ENCODE measurements at places on chromosomes 11 and 22.

DNA sequence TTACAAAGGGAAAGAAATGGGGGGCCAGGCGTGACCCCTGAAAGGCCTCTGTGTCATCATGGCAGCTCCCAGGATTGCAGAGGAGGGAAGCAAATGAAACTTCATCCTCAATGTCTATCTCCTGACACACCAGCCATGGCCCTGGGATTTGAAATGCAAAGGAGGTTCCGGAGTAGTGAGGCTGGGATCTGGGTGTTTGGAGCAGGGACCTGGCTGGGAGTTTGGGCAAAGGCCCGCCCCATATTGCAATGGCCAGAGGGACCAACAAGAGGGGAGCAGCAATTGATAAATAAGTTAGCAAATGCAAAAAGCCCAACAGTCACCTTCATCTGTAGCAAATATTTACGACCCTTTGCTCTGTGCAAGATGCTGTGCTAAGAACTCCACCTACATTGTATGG lies 77.7 kb upstream of the CCND1 start:
- no peak for DNase-seq

GRCh38 chr11:70397983-70398833 lies at the start of gene CTTN:
Gene CTTN (plus strand): TSS chr11:70398529. CDS start chr11:70407298, 8,769 bp downstream.
- peak; percentile 81 for DNase-seq

DNA sequence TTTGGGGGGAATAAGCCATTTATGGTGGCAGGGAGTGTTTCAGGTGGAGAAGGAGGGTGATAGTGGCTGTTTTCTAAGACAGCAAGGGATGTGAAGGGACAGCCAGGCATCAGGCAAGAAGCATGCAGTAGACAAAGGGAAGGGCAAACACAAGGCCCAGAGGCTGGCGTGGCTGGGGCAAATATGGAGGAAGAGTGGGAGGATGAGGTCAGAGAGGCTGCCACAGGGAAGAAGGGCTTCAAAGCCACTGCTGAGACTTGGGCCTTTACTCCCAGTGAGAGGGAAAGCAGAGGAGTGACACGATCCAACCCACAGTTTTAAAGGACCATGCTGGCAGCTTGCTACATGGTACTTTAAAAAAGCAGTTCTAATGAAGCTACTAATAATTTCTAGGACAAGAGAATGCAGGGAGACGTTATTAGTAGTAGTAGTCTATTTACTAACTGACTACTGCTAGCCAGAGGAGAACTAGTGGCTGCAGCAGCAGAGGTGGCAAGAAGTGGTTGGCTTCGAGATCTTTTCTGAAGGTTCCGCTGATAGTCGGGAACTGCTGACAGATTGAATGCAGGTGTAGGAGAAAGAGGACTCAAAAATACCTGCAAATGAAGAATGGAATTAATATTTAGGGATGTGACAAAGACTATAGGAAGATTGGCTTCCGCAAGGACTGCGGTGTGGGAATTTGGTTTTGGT lies 13.7 kb downstream of the KMT5B start:
- no peak for DNase-seq

DNA sequence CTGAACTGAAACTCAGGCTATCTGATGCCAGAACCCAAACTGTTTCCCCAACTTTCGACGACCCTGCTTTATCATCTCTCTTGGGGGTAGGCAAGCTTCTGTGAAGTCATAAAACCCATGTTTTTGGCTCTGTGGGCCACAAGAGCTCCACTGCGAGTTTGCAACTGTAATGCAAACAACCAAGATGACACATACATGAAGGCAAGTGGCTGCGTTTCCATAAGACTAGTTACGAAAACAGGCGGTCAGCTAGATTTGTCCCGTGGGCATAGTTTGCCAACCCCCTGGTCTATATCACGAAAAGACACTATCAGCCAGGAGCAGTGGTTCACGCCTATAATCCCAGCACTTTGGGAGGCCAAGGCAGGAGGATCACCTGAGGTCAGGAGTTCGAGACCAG lies 37.5 kb downstream of the TPST2 start:
- DNase-seq, result no peak

- peak; percentile 11 for DNase-seq
Measured at GRCh38 chr11:73465871-73466270, 89.7 kb downstream of the RELT start.

DNA sequence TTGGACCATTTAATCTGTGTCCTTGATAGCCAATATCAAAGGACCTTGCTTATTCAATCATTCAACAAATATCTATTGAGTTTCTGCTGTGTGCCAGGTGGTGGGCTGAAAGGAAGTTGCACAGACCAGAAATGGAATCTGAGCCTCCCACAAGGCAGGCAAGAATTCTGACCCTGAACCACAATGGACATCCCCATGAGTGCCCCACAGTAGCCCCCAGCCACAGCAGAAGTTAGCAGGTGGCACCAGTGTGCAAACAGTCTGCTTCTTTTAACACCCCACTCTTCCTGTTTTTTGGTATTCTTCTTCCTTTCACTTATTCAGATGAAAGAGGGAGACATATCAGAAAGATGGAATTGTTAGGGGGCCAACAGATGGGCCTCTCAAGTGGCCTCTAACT lies 12.2 kb upstream of the SERPING1 start:
- DNase-seq, result no peak

- no peak for DNase-seq
Measured at GRCh38 chr11:113015098-113015455, 53.9 kb downstream of the NCAM1 start.

GRCh38 chr11:112623057-112623456 lies 338.2 kb upstream of the NCAM1 start:
- no peak for DNase-seq

DNA sequence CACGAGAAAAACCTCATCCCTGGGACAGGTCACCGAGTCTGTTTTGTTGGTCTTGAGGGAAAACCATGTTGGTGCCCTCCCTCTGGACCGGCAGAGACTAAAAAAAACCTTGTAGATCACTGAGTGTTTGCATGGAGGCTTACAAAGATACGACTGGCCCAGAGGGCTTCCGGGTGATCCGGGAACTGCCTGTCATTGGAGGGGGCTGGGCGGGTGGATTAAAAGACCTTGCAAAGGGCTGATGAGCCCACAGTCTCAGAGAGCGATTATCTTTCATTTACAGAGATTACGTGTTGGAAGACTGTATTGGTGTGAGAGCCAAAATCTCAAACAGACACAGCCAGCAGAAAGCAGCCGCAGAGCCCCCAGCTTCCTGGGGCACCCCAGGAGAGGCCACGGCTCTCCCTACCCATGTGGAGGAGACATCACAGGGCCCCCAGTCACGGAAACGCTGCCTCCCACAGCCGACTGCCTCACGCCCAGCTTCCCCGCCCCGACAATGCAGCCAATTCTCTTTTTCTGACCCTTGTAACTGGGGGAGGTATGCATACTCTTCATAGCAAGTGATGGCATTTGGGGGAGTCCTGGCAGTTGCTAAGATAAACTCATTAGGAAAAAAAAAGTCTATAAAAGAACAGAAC lies 426.4 kb downstream of the CTTN start:
- DNase-seq, result no peak

GRCh38 chr11:33622186-33622585 lies 78.4 kb downstream of the C11orf91 start:
- DNase-seq, result peak; percentile 54

DNA sequence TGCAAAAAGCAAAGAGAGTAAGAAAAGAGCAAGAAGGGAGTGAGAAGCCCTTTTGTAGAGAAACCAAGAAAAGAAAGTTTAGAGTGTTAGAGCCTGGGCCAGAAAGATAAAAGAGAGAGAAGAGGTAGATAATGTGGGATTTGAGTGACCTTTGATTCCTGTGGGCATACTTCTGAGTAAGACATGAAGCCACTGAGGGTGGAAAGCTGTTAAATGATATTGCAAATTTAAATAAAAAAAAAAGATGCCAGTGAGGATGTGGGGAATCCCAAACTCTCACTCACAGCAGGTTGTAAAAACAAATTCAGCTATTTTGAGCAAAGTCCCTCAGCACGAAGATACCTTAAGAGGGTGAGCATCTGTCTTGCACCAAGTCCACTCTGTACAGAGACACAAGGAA lies 59.4 kb upstream of the TOP3B start:
- DNase-seq, result no peak

GRCh38 chr11:117905524-117905923 lies 23.7 kb downstream of the TMPRSS13 start:
- no peak for DNase-seq

DNA sequence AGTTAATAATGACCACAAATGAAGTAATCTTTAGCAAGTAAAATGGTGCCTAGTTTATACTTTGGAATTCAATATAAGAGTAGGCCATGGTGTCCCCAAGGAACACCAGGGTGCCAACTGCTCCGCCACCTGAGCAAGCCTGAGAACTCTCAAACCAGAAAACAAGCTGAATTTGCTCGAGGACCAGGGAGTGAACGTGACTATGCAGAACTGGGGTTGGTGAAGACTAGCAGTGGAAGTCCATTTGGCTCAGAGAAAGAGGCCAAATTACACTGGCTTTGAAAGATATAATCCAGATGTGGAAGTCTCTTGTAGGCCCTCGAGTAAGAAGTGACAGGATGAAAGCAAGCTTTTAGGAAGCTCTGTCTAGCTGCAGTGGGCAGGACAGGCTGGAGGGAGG lies 8.7 kb upstream of the SMIM35 start:
- DNase-seq, result no peak

DNA sequence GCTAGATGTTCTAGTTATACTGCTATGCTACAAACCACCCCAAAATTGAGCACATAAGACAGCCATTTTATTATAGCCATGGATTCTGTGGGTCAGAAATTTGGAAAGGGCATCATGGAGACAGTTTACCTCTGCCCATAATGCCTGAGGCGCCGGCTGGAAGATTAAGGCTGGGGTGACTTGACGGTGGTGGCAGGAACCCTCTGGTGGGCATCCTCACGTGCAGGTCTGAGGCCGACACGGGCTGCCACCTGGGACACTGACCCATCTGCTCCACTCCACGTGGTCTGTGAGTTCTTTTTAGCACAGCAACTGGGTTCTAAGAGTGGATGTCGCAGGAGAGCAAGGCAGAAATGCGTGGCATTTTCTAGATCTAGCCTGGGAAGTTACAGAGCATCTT lies 40.0 kb upstream of the PRDM11 start:
- no peak for DNase-seq

DNA sequence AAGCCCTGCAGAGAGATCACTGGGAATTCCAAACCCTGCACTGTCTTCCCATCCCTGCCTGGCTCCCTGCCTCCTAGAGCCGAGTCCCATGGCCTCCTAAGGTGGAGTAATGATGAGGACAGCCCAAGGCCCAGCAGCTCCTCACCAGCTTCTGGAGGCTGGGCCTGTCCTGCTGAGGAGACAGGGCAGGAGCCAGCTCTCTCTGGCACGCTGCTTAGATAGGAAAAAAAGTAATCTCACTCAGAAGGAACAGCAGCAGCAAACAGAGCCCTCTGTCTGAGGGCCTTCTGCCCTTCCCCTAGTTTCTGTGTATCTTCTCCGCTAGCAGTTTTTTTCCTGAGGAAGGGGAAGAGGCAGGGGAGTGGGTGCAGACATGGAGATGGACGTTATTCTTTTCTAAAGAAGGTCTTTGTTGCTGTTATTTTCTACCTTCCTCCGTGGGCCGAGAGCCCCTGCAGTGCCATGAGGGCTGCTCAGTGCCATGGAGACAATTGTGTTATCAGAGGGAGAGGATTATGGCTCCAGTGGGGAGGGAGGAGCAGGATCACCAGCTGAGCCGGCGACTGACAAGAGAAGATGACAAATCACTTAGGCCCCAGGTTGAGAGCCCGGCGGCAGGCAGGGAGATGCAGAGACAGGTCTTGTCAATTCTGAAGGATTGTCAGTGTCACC lies 315.3 kb downstream of the BUD13 start:
- DNase-seq, result no peak

DNA sequence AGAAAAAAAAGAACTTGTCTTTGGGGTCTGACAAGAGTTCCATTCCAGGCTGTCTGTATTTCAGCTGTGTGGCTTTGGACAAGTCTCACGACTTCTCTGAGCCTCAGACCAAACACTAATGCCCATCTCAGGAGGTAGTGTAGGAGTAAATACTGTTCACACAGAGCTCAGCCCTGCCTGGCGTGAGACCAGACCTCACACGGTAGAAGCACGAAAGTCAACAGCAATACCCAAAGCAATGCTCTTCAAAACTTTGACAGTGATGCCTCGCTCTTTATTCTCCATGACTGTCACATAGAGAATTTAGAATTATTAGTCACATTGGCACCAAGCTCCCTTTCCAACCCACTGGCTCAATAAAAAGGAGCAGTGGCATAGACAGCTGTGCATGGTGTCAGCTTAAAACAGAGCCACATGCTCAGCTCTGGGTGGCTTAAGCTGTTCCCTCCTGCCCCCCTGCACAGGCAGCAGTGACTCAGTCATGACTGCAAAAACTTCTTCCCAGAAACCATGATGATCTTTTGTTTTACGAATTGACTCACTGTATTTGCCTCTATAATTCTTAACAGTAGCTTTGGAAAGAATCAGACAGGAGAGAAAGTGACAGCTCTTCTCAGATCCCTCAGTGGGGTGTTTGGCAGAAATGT lies 74.0 kb upstream of the PHF21B start:
- DNase-seq, result peak; percentile 69

- DNase-seq, result no peak
Measured at GRCh38 chr11:47234669-47235100, 13.9 kb downstream of the ACP2 start.

- DNase-seq, result no peak
Measured at GRCh38 chr11:59842316-59842715, 3.0 kb downstream of the CBLIF start.

DNA sequence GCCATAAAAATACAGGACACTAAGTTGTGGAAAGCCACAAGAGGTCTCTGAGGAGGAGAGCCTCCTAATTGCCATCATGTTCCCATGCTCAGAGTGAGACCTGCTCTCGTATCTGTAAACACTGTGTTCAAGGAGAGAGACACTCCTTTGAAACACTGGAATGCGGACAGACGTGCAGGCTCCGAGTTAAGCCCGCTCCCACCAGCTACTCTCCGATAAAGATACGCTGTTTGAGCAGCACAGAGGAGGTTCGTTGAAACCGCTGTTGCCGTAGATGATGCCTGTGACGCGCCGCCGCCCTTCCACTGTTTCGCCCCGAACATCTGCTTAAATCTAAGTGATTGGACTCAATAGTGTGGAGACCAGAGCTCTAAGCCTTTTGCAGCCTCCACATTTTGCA lies 25.1 kb downstream of the NUP50 start:
- no peak for DNase-seq

DNA sequence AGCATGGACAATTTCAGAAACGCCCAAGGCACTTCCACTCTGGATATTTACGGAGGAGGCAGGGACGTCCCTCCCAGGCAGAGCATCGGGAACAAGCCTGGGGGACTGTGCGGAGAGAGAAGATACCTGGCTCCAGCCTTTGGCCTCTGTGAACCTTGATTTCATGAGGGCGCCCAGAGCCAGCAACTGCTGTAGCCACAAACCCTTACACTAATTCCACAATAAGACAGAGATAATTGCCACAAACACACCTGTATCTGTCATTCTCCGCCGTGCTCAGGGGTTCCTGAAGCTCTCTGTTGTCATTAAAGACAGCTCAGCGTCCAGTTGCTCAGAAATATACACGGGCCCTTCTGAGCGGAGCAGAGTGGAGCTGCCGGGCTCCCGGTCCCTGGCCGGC lies 1292.1 kb downstream of the TBC1D22A start:
- DNase-seq, result no peak

GRCh38 chr22:33640900-33641299 lies 279.4 kb downstream of the LARGE1 start:
- DNase-seq, result no peak

- no peak for DNase-seq
Measured at GRCh38 chr11:78921509-78921908, 346.8 kb upstream of the NARS2 start.
